Adrenal gland (tissue), 19 donors: ENCODE measurements at places on chromosomes 12 and 14. TPM values are rescaled to one million over a fixed set of nuclear protein-coding genes. Genes with fewer than 3 reads are reported as not detected.

The C1QL4 gene
- not detected for polyA plus RNA-seq

The BIN2 gene
- 4.3 TPM for polyA plus RNA-seq

The SMOC1 gene
- 19.8 TPM for polyA plus RNA-seq

The NAV3 gene
- 6.5 TPM for polyA plus RNA-seq

The SNRPF gene
- 44.5 TPM for polyA plus RNA-seq

The SNX6 gene
- polyA plus RNA-seq = 101 TPM

The TAS2R14 gene
- 2.0 TPM for polyA plus RNA-seq

The FAM181A gene
- polyA plus RNA-seq = not detected

The NRXN3 gene
- polyA plus RNA-seq = 4.2 TPM

The BCAT1 gene
- 6.2 TPM for polyA plus RNA-seq

The PLEK2 gene
- polyA plus RNA-seq = 35.8 TPM

The BCL7A gene
- 2.3 TPM for polyA plus RNA-seq

The SRGAP1 gene
- polyA plus RNA-seq = 2.4 TPM

The CCDC88C gene
- polyA plus RNA-seq = 2.7 TPM

The NRIP2 gene
- polyA plus RNA-seq = 1.9 TPM

The LHX5 gene
- not detected for polyA plus RNA-seq

The PLA2G1B gene
- 4.0 TPM for polyA plus RNA-seq

The SPTB gene
- 14.5 TPM for polyA plus RNA-seq
